ENCODE measurements at places on chromosomes 7 and 10.

DNA sequence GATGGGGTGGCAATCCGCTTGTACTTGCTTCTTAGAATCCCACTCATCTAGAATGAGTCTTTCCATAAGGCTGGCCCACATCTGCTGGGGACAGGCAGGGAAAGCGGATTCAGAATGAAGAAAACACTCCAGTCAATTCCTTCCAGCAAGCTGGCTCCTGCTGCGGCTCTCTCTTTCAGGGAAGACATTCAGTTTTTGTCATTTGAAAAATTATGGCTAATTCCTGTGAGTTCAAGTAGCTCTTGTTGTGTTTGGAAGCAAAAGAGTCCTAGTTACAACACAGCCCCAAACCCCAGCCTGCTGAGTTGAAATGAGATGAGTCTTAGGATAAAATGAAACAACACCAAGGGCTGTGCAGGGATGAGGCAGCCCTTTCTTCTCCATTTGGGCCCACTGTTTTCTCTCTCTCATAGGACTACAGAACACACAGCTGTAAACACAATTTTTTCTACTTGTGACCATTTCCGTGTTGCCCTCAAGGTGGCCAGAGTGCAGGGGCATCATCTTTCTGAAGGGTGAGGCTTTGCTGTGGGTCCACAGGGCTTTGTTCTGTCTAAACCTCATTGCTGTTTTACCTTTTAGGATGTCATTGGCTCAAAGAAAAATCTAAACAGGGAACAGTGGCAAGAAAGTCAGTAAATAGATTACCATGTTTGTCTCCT lies 90.8 kb upstream of the EEPD1 start:
- DNase-seq = no peak

DNA sequence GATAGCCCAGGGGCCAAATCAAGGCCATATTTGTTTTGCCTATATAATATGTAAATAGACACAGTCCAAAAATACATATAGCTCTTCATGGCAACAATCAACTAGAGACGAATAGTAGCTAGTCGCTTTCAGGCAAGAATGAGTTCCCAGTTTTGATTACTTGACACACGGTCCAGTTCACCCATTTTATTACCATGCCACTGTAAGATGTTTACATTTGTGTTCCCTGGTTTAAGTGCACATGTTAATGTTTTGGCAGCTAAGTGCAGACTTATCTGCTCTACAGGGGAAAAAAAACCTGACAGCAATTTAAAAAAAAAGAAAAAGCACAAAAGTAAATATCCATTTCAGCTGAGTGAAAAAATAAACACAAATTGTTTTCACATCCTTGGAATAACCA lies 213.1 kb downstream of the TPK1 start:
- no peak for DNase-seq

DNA sequence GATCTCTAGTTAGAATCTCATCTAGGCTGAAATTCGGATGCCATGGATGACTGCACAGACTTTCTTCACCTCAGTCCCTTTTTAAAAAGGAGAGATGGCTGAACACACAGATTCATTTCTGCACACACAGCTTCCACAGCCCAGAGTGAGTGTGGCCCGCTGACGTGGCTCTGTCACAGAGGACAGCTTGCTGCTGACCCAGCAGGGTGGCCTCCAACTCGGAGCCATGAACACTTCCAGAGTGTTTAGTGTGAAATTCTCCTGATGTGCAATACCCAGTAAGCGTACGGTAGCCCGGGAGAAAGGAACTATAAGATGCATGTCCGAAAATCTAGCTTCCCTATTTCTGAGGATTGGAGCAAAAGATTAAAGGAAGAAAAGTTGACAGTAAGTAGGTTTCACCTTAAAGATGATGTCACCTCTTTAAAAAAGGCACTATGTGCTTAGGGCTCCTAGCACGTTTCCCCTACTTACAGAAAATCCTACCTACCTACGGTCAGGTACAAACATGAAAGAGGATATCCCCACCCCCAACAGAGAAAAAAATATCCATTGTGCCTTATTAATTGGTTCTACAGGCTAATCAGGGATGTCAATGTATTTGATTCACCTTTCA lies 162.2 kb downstream of the RAPGEF5 start:
- DNase-seq = no peak

DNA sequence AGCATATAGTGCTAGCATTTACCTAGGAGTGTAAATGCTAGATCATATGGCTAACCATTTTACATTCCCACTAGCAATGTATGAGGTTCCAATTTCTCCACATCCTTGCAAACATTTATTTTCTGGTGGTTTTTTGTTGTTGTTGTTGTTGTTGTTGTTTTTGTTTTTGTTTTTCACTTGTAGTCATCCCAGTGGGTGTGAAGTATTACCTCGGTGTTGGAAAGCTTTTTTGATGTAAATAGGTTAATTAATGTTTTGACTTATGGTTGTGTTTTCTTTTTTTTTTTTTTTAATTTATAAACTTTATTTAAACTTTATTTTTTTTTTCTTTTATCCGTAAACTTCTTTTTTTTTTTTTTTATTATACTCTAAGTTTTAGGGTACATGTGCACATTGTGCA lies 15.3 kb upstream of the TSGA13 start:
- no peak for DNase-seq

GRCh38 chr7:36865019-36865418 lies 140.7 kb upstream of the AOAH start:
- DNase-seq = no peak

DNA sequence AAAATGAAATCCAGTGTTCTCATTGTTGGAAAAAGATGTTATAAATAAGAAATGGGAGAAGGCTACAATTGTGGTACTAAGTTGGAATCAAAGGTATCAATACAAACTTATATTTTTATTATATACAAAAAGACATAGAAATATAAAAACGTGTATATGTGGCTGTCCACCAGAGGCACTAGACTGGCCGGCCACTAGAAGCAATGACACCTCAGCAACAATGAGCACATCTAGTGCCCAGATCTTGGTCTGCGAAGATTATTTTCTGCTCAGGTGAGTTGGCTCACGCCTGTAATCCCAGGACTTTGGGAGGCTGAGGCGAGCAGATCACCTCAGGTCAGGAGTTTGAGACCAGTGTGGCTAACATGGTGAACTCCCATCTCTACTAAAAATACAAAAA lies 21.6 kb downstream of the IDE start:
- DNase-seq = no peak

DNA sequence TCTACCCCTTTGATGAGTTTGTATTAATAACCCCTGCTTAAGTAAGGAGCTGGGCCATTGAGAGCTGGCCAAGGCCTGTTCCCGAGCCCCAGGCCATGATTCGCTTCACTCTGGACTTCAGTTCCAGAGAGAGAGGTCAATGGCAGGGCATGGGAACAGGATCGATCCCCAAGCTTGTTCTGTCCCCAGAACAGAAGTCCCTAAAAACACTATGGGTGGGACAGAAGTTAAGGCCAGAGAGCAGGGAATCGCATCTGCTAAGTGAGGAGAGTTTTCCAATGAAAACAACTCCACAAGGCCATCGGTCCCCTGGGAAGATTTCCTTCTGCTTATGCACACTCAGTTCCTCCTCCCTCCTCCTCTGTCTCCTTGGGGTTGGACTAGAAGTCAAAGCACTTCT lies 159.6 kb downstream of the LSM5 start:
- DNase-seq = no peak
